Kidney (tissue), 22 donors: ENCODE measurements at places on chromosomes 4 and X.

GRCh38 chrX:86033385-86033784 lies 14.0 kb downstream of the CHM start:
- DNase-seq = no peak

- peak; percentile 50 for DNase-seq
Measured at GRCh38 chr4:148059617-148060180, 327.8 kb downstream of the ARHGAP10 start.

GRCh38 chrX:148507418-148507817 lies 7.0 kb downstream of the AFF2 start:
- no peak for DNase-seq

- DNase-seq = no peak
Measured at GRCh38 chrX:37476571-37477170, 94.8 kb upstream of the LANCL3 start.

DNA sequence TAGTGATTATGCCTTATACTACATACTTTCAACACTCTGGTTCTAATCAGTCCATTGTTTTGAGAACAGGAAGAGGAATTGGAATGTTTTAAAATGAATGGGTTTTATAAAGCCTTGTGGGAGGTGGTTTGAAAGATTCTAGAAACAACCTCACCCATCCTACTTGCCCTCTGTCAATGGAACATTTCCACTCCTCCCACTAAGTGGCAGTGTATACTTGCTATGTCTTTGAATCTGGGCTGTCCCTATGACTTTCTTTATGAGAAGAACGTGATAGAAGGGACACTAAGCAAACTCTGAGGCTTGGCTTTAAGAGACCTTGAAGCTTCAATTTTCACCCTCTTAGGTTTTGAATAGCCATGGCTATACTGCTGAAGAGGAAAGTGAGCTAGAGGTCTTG lies 611.2 kb downstream of the PPP4R3C start:
- DNase-seq = no peak

DNA sequence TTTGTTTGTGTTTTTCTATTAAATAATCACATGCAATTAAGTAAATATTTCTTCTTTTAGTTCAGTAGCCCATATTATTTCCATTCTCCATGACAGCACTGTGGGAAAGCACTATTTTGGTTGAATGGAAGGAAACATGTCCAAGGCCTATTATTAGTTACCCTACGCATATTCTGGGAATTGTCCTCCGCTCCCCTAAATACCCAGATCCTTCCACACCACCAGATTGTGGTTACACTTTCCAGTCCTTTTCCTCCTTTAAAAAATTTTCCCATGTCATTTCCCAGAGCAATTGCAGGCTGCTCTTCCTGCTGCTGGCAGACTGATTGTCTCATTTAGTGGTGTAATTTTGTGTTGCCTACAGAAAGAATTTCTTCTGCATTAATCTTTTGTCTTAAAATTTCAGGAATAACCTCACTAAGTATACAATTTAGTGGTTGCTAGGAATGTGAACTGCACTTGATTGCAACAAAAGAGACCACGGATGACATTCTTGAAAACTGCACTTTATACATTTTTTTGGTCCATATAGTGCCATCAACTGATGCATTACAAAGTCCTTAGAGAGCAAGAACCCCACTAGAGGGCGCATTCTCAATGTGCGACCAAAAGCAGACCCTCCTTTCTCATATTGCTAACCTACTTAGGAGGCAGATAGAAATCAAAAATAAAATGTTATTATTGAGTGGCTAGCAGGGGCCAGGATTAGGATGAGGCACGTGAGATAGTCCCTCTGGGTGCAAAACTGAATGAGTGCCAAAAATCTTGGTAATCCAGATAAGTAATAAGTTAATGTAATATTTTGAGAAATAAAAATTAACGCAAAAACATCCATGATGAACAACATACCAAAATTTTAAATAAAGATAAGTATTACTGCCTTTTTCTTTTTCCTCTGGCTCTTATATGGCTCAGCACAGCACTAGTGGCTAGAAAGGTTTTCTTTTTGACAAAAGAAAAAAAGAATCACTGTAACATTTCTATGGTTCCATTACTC lies 98.8 kb upstream of the IQCM start:
- peak; percentile 38 for DNase-seq
